DMS 273 treated with DMSO at 0.1 percent for 48 hours (cell line): ENCODE measurements at places on chromosomes 2 and 18.

DNA sequence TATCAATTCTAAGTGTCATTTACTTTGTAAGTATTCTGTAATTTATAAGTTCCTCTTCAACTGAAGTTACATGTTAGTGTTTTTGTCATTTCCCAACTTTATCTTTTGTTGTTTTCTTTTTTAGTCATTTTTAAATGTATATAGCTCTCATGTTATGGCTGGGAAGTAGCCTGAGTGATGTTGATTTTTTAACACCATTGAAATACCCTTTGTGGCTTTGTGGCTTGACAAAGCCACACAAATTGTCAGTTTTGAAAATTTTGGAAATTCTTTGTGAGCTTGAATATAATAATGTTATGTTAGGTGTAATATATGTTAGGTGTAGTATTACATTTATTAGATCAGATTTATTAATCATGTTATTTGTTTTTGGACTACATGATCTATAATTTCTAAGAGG, 16.7 kb downstream of the DNAJC10 start:
- no peak for DNase-seq

DNA sequence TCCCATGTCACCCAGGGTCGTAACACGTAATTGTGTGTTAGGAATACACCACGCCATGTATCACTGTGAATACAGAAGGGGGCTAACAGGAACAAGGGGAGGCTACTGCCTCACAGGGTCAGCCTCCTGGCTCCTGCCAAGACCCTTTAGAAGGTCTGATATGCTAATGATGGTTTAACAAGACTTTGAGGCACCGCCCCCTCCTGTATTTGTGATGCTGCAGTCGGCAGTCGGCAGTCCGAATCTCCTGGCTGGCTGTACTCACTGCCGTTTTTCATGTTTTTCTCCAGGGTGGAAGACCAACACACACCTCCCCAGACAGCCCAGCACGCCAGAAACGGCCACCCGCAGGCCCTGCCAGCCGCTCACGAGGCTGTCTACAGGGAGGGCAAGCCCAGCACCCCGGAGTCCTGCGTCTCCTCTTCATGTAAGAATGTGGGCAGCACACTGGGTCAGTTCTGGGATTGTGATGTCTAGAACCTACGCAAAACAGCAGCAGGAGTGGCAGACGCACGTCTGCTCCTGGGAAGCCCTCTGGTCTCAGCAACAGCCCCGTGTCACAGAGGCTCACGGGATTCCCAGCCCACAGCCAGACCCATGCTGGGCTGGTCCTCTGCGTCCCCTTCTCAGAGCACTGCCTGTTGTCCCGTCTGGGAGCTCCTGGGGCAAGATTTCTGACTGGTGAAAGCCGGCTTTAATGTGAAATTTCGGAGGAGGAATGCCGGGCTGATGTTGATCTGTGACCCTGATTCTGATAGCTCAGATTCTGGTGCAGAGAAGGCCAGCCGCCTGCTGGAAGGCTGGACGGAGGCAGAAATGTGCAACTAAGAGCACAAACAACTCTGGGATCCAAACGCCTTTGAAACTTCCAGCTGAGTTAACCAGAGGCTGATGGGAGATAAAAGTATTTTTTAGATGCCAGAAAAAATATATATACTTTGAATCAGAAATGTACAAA, 39.7 kb upstream of the B3GNT7 start:
- DNase-seq, result no peak

DNA sequence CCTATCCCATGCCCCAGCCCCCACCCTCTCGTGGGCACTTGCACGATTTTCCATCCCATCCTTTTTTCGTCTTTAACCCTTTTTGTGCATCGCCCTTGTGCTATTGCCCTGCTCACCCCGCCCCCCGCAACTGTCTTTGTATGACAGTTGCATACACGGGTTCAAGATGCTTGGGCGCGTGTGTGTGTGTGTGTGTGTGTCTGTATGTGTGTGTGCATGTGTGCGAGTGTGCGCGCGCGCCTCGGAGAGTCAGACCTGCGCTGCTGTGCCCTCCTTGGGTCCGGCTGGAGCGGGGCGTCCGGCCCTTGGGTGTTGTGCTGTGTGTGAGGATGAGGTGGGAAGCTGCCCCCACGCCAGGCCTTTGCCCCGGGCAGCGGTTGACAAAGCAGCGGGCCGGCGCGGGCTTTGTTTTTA, 230.7 kb downstream of the HAUS1 start:
- peak; percentile 19 for DNase-seq

DNA sequence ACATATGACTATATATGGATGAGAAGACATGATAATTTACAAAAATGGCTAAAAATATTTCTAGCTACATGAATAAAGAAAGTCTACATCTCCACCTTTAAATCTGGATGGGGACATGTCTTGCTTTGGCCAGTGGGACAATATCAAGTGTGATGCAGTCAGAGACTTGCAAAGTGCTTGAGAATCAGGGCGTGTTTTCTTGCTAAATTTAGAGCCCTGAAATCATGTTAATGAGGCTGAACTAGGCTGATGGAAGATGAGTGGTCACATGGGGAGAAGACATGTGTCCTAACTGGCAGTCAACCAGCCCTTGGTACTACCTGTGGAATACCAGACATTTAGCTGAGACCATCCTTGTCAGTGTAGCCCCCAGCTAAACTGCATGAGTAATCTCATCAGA, 278.5 kb upstream of the RGPD4 start:
- DNase-seq, result no peak

DNA sequence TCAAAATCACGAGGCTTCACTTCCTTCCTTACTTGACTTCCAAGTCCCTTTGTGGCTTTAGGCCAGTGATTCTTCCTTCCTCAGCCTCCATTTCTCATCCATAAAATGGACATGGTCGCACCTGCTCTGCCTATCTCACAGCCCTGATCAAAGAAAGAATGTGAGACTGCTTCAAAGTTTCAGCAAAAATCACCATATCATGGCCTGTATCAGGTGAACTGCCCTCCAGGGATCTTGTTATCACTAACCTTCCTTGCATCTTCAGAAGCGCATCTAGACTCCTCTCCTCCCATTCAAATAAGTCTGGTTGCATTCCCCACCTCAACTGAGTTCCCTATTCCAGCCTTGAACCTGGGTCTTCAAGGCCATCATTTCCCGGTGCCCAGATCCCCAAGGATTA, 96.5 kb downstream of the TTC32 start:
- DNase-seq, result no peak

GRCh38 chr2:71458413-71459083, 5.2 kb downstream of the DYSF start:
- no peak for DNase-seq

DNA sequence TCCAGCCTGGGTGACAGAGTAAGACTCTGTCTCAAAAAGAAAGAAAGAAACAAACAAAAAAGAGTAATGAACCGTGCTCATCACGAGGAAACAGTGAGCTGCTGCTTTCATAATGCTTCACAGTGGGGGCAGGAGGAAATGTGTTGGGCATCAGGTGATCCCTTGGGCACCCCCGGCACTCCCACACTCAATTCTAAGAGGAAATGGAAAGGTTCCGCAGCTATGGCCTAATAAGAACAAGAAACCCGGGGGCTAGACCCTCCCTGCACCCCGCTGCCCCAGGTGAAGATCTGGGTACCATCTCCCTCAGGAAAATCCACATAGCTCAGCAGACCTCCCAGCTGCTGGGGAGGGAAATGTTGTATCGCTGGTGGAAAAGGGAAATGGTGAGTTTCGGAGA, 118.9 kb downstream of the LPIN1 start:
- DNase-seq, result no peak
